Kidney tubule cell (primary cell): ENCODE measurements at places on chromosomes 2 and 18.

- DNase-seq: peak; percentile 65
Observed at GRCh38 chr2:235500761-235501672, 7.2 kb downstream of the AGAP1 start.

- no peak for DNase-seq
Observed at GRCh38 chr2:167787021-167787420, 460.4 kb downstream of the STK39 start.

- no peak for DNase-seq
Observed at GRCh38 chr2:211941216-211941747, 597.3 kb downstream of the ERBB4 start.

DNA sequence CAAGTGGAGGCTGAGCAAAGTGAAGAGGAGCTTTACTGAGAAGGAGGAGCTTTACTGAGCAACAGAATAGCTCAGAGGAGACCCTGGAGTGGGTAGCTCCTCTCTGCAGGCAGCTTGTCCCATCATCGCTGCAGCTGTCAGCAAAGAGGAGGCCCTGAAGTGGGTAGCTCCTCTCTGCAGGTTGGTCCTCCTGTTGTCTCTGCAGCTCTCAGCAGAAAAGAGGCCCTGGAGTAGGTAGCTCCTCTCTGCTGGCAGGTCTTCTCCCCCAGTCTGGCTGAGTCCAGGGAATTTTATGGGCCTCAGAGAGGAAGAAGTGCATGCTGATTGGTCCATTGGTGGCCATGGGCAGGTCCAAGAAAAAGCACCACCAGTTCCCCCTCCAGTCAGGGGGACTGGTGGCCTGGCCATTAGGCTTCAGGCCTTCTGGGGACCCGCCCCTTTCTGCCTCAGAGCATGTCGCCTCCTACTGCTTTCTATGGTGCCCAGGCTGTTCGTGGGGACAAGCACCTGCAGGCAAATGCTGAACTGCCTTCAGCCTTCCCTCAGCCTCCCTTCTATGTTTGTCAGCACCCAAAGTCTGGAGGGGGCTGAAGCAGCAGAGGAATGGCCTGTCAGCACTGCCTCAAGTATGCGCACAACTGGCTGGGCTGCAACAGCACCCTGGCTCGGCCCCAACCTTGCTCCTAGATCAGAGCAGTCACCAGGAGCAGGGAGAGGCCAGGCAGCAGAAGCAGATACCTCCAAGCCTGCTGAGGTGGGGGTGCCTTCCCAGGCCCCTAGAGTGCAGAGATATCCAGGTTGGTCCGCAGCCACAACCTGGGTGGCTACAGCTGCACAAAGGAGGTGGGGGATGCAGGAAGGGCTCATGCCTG, 5.9 kb downstream of the ZSCAN30 start:
- DNase-seq: no peak

DNA sequence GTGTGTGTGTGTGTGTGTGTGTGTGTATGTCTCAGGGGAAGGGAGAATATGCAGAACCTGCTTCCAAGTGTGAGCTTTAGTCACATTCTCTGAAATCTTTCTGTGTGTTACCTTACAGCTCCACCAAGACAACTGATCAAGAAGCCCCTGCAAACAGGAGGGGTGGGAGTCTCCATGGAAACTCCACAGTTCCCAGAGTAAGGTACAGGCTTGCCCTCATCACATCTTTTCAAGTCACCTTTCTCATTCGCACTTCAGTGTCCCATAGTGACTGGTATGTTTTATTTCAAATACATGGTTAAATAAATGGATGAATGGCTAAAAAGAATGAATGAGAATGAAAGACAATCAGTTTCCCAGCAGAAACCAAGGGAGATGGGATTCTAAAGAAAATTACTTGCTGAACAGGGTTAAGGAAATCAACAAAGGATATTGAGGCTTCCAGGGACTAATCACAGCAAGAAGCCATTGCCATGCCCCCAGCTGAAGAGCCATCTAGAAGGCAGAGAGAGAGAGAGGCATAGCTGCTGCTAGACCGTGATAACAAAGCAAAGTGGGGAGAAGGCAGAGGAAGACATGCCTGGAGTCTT, 987.2 kb upstream of the CELF4 start:
- no peak for DNase-seq

- DNase-seq: peak; percentile 77
Observed at GRCh38 chr18:23964282-23965238, 50.0 kb upstream of the TTC39C start.

DNA sequence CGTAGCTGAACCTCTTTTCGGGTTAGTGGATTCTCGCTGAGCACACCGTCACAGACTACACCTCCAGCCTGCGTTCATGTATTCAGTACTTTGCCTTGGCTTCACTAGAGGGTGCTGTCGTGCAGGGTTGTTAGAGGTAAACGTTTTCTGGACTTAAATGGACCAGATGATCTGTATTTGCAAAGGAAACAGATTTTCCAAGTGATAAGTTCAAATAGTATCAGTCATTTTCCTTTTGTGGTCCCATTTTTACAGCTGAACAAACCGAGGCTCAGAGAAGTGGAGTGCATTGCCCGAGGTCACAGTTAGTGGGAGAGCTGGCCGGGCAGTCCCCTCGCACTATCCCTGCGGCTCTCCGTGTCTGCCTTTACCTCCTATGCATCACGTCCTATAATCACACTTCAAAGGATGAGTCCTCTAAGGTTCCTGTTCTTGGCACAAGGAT, 125.9 kb downstream of the MAP4K4 start:
- DNase-seq: peak; percentile 66

DNA sequence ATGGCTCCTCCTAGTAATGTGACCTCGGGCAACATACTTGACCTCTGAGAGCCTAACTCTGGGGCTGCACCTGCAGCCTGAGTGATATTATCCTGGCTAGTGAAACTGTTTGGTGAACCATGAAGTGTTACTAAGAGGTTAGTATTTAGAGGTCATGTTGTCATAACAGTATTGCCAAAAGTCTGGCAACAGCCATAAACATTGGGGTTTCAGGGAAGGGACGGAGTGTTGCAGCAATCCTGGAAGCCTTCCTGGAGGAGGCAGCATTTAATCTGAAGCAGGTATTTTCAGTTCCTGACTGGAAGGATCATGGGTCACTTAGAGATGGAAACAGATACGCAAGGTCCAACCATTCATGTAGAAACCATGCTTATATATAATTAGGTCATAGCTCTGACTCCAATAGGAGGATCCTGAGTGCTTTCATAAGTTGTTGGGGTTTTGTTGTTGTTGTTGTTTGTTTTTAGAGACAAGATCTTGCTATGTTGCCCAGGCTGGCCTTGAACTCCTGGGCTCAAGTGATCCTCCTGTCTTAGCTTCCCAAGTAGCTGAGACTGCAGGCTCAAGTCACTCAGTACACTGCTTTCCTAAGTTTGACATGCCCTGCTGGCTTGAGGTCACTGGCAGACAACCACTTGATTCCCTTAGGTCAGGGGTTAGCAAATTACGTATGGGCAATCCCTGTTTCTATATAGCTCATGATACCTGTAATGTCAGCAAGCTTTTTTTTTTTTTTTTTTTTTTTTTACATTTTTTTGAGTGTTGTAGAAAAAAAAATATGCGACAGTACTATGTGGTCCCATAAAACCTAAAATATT, 21.5 kb downstream of the GPR39 start:
- peak; percentile 52 for DNase-seq

GRCh38 chr2:231640641-231641111, 48.0 kb downstream of the TEX44 start:
- DNase-seq: peak; percentile 38

GRCh38 chr2:200761266-200761665, 50.4 kb upstream of the BZW1 start:
- peak; percentile 63 for DNase-seq

DNA sequence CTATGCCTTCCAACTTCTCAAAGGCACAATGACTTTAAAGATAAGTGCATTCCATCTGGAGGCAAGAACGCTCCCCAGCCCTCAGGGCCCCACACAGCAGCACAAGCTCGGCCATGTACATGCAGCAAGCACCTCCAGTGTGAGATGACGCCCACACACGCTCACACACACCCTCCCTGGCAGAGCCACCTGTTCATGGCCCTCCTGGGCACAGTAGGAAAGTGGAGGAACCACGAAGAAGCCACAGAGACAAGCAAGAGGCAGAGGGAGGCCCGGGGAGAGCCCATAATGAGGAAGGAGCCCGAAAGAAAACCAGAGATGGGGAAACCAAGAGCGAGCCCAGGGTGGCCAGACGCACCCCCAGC, 21.7 kb downstream of the BIN1 start:
- no peak for DNase-seq

GRCh38 chr2:221203125-221203524, 369.0 kb downstream of the EPHA4 start:
- peak; percentile 12 for DNase-seq

DNA sequence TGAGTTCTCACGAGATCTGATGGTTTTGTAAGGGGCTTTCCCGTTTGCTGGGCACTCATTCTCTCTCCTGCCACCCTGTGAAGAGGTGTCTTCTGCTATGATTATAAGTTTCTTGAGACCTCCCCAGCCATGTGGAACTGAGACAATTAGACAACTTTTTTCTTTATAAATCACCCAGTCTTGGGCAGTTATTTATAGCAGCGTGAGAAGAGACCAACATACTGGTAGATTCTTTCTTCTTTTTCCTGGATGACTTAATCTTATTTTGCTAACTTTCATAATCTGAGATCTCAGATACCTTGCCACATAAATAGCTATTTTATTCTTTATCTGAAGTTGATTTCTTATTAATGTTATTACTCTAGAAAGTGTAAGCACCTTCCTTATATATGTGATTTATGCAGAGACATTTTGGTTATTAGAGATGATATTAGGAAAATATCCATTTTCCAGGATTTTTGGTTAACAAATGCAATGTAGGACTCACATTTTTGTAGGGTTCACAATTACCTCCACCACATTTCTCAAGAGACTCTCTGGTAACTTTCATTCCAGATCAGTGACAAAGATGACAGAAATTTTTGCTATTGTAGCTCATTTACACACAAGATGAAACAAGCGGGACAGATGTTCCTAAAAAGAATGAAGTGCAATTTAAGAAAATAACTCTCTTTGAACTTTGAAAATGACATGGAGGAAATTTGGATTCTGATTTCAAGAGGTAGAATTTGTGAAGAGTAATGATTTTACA, 97.9 kb upstream of the RND3 start:
- no peak for DNase-seq

GRCh38 chr2:38131676-38132075, 55.7 kb upstream of the CYP1B1 start:
- DNase-seq: no peak

GRCh38 chr2:236959876-236960275, 125.8 kb upstream of the COPS8 start:
- no peak for DNase-seq

- DNase-seq: no peak
Observed at GRCh38 chr2:98911126-98911375, 25.0 kb downstream of the CRACDL start.

DNA sequence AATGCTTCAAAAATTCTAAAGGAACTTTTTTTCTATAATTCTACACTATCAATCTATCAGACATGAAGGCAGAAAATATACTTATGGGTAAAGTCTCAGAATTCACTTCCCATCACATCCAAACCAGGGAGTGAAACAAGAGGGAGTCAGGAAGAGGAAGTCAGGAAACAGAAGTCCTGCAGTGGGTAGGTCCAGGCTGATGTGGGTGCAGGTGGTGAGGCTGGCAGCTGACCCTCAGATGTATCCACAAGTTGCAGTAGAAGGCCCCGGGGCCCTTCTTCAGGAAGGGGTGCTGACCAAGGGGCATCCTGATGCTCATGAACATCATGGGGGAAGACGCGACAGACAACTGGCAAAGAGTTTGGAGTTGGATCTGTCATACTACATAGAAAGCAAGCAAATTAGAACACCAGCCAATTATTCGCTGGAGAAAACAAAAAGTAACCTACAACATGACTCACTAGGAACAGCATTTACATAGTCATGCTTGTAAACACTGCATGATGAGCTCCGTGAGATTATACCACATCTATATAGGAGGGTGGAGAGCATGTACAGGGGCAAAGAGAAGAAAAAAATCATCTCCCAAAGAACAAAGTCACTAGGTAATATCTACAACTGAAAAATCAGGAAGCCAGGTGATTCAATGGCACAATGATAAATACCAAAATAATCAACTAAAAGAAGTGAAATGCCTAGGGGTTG, 4.2 kb downstream of the UXS1 start:
- peak; percentile 52 for DNase-seq

DNA sequence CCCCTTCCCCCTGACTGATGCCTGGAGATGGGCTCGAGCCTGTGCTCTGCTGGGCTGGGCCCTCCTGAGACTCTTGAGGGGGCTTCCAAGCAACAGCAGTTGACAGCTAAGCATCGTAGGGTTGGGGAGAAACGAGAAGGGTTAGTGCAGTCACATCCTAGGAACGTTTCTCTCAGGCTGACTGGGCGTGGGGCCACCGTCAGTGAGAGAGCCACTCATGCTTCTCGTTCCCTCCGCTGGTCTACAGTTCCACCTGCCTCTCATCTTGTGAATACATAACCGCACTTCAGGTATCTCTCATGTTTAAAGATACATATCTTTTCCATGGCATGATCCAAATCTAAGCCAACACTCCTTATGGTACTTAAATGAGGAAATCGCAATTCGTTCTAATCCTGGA, 66.4 kb downstream of the TRAPPC12 start:
- no peak for DNase-seq

DNA sequence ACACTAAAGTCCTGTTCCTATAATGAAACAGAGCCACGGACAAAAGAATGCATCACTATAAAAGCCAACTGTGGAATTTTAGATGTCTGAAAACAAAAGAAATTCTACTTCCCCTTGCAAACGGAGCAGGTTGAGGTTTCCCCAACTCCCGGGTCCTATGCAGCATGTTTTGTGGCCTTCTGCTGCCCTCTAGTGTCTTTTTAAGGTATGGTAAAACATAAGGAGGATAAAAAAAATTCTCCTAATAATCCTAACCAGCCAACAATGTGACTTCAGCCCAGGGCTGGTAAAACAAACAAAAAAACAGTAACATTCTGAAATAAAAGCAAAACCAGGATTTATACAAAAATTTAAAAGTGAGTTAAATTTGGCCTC, 539.5 kb downstream of the NRXN1 start:
- peak; percentile 64 for DNase-seq

DNA sequence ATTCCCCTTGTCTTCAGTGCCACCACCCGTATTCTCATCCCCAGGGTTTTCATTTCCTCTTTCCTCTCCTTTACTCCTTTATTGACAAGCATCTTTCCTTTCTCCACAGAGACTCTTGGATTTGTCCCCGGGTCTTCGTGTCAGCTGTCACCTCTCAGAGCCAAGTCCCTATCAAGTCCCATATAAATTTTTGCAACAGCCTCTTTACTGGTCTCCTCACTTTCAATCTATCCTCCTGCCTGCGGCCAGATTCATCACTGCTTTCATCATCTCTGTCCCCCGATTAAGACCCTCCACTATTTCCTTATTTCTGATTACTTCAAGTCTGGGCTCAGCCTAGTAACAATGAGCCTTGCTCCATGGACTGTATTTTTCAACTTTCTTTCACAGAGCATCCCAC, 113.8 kb downstream of the CTAGE1 start:
- no peak for DNase-seq

- DNase-seq: no peak
Observed at GRCh38 chr2:5686536-5686935, 5.6 kb upstream of the SOX11 start.
